Effector memory CD4-positive, alpha-beta T cell (primary cell): ENCODE measurements at places on chromosomes 6 and 20.

GRCh38 chr6:98469141-98469540 is 365.2 kb upstream of the POU3F2 start:
- no peak for DNase-seq

DNA sequence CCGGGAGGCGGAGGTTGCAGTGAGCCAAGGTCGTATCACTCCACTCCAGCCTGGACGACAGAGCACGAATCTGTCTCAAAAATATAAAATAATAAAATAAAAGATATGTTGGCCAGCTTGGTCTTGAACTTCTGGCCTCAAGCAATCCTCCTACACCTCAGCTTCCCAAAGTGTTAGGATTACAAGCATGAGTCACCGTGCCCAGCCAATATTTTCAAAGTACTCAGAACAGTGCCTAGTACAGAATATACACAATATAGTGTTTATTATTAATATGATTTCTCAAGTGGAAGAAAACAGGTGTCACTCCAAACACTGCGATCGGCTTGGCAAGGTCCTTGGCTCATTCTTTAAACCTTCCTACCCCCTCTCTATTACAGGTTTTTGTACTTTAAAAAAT is 3.1 kb downstream of the FAM210B start:
- no peak for DNase-seq

DNA sequence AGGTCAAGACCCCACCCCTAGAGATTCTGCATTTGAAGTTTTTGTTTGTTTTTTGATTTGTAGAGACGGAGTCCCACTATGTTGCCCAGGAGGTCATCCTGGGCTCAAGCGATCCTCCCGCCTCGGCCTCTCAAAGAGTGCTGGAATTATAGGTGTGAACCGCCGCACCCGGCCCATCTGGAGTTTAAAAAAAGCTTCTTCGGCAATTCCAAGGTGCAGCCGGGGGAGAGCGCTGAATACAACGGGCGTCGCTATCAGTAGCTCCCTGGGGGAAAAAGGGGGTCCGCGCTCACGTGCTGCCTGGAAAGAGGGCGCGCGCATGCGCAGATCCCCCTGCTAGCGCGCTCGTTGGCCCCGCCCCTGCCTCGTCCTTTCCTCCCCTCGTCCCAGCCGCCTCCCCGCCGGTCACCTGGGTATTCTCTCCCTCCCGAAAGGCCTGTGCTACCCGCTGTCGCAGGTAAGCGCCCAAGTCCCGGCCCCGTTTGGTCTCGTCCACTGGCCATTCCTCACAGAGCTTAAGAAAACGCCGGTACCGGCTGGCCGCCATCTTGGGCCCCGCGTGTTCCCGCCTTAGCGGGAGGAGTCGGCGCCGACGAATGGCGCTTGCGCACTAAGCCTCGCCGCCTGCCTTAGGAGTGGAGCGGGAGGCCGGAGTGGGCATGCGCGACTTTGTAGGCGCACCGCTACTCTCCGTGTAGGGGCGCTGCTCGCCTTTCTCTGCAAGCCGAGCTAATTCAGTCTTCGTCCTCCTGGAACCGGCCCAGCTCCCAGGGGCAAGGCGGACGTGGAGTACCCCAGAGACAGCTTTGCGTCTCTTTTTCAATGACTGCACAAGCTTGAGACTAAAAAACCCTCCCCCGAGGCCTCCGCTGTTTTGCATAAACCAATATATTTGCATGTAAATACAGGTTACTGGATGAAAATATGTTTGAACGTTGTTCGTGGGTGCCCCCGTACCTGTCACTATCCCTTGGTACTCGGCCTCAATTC is at the start of gene UQCC2:
TSS of gene UQCC2 (minus strand) at position 561 of the 990 bp plus-strand sequence. CDS start at position 547, 14 bp downstream.
- peak; percentile 97 for DNase-seq

DNA sequence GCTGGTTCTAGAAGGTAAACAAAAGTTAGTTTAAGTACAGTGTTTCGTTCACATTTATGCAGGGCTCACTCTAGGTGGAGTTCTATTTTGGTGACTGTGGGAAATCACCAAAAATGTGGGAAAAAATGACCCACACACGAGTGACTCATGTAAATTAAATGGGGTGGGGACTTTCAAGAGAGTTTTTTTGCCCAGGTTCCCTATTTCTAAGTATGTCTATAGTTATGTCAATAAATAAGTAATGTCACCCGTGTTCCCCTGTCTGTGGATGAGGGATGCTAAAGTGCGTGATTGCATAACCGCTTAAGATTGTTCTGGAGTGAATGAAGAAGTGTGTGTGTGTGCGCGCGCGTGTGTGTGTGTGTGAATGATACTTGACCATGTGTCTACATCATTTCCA is 69.1 kb downstream of the MYB start:
- DNase-seq: no peak

DNA sequence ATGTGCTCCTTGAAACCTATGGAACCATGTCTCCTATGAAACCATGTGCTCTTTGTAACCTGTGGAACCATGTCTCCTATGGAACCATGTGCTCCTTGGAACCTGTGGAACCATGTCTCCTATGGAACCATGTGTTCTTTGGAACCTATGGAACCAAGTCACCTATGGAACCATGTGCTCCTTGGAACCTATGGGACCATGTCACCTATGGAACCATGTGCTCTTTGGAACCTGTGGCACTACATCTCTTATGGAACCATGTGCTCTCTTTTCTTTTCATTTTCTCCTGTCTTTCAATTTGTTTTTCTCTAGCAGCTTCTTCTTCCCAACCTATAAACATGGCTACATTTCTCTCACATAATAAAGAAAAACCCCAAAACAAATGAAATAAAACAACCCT is 11.9 kb upstream of the CCN2 start:
- DNase-seq: no peak
